ENCODE measurements at places on chromosomes 2 and 18.

DNA sequence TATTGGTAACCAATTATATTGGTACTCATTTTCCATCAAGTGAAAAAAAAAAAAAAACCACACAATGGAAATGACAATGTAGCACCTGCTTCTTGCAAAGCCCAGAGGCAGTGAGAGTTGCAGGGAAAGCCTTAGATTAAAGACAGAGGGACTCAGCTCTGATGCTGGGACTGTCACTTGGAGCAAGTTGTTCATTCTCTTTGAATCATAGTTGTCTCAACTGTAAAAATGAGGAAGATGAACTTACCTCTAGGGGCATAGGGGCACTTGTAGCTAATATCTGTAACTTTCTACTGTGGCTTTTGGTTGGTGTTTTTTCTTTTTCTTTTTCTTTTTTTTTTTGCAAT lies 81.4 kb upstream of the LPIN2 start:
- DNase-seq: no peak

- DNase-seq: no peak
Observed at GRCh38 chr2:24521975-24522639, 31.1 kb downstream of the NCOA1 start.

DNA sequence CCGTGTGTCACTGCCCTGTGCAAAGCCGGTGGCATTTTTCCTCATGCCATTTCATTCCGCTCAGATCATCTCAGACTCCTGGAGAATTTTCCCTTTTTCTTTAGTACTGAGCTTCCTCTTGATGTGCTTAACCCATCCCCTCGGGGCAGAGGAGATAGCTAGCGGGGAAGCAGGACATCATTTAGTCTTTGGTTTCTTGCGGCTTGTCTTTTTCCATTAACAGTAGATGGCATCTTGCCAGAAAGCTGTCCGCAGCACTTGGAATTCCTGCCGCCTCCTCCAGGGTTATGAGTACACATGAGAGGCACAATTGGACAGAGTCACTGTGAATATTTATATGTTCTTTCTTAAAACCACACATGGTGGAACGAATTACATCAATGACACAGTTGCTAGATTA lies 226.6 kb downstream of the ALPK2 start:
- DNase-seq: peak; percentile 49

DNA sequence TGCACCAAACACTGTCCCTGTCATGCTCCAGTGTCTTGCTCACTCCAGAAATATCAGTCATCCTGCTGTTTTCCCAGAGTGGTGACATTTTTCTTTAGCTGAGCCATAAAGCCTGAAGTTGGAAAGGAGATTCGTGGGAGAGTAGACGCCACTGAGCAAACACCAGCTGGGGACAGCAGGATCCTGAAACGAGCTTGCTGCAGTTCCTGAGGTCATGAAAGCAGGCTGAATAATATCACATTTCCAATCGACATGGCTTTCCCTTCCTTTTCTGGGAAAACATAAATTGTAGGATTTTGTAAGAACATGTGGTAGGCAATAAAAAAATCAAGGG lies 276.4 kb downstream of the CDCA7 start:
- DNase-seq: peak; percentile 12

GRCh38 chr2:36356990-36357846 lies 1.6 kb downstream of the CRIM1 start:
- no peak for DNase-seq

- DNase-seq: peak; percentile 2
Observed at GRCh38 chr18:46480226-46480625, 176.8 kb downstream of the LOXHD1 start.

DNA sequence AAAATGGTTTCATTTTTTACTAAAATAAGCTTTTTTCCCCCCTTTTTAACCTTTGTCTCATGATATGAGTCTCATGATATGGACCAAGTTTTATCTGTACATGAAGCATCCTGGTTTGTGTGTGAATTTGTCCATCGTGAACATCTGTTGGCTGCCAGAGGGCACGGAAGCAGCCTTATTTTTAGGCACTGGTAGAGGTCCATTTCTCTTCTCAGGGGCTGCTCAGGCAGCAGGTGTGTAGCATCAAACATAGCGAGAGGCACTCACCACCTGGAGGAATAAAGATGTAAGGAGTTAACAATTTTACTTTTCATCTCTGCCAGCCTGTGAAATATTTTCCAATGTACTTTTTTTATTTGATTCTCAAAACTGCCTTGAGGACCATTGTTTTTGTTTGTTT lies 134.5 kb downstream of the RHBDD1 start:
- no peak for DNase-seq

DNA sequence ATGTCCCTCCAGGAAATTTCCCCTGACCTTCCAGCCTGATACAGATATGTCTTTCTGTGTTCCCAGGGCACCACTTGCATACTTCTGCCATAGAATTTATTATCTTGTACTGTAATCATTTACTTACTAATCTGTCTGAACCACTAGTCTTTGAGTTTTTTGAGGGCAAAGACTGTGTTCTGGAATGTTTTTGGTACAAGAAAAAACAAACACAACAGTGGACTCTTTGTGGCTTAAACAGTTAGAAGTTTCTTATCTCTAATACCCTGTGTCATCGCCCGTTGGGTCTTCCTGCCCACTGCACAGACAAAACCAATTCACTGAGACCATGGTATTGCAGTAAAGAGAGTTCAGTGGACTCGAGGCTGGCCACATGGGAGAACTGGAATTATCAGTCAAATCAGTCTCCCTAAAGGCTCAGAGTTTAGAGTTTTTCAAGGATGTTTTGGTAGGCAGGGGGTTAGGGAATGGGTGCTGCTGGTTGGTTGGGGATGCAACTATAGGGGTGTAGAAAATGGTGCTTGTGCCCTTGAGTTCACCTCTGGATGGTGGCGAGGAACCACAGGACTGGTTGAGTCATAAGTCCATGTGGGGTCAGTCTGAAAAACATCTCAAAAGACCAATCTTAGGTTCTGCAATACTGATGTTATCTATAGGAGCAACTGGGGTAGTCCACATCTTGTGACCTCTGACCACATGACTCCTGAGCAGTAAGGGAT lies 20.3 kb downstream of the RALB start:
- DNase-seq: no peak

DNA sequence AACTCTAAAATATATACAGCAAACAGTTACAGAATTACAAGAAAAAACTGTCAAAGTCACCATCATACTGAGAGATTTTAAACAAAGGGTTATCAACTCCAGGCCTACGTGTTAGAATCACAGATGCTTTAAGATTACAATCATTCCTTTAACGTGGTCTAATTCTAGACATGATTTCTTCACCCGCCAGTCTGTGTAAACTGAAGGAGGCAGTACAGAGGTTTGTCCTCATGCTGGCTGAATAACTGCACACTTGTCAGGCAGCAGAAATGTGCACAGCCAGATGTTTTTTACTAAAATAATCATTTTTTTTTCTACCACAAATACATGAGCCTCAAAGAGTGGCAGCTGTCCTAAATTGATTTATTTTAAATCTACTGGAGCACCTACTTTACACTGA lies 15.5 kb upstream of the NEURL3 start:
- DNase-seq: no peak

- DNase-seq: peak; percentile 94
Observed at GRCh38 chr2:33529771-33530481, 53.5 kb downstream of the RASGRP3 start.

DNA sequence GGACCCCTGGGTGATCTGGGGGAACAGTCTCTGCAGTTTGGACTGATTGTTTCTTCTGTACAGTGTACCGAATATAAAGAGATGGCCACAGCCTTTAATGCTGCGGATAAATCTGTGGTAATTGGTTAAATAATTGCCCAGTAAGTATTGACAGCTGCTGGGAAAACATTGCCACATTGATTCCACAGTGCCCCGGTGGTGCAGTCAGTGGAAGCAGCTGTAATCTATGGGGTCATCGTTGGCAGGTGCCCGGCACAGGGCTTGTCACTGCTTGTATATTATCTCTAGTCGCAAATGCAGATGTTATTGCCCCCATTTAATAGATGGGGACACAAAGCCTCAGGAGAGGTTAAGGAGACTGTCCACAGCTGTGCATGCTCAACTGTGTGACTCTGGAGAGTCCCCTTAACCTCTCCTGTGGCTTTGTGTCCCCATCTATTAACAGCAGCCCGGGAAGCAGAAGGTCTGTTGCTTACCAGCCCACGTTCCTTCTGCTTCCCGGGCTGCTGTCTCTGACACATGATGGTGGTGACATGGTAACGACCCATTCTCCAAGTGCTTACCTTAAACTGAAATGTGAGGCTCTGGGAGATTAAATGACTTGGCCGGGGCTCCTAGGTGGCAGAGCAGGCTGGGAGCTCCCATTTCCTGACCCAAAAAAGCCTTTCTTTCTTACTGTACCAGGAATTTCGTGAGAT lies 76.9 kb downstream of the NCK2 start:
- DNase-seq: no peak

- DNase-seq: no peak
Observed at GRCh38 chr18:70366670-70367069, 77.8 kb downstream of the SOCS6 start.

DNA sequence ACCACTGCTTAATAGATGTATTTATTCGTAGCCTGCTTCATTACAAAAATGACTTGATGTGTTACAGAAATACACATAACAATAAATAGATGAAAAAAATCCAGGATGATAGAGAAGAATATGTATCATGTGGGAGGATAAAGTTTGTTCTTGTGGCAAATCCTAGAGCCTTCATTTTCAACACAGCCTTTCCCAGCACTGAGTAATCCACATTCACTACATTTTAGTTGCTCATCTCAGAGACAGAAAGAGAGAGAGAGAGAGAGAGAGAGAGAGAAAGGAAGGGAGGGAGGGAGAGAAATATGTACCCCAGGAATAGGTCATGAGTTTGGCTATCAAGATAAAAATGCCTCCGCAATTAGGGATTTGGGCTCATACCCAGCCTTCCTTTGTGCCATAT lies 144.3 kb downstream of the RBMS1 start:
- DNase-seq: no peak

DNA sequence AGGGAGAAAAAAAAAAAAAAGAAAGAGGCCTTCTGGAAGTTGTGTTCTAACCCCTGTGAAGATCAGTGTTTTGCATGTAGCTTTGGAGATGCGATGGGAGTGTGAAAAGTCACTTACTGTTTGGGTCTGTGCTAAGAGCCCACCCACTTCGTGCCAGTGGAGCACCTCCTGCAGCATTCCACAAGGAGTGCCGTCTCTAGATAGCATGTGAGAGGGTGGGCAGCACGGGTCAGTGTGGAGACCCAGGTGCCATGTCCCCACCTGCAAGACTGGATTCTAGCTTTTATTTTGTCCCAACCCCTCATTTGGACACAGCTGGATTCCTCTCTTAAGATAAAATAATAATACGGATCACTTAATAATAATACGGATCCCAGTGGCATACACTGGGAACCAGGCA lies 12.5 kb upstream of the TMEM185B start:
- no peak for DNase-seq

DNA sequence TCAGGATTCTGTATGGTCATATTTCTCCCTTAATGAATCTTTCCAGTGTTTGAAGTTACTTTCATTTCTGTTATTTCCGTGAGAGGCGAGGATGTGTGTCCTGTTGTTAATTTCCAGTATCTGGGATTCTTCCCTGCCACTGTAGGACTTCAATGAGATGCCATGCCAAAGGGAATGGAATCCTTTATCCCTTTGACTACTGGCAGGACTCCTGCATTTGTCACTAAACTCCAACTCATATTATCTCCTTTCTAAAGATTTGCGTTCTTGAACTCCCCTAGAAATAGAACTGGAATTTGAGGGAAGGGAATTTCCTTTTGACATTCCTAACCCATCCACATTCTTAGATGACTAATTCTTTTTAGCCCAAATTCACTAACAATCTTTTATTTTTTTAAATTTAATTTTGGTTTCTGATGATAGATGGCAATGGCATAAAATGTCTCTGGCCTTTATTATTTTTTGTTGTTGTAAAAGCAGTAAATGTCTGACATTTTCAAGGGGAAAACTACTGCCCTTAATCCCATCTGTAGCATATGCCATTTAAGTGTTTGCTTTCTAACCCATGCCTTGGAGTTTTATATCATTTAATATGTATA lies 87.8 kb upstream of the EML6 start:
- DNase-seq: no peak

DNA sequence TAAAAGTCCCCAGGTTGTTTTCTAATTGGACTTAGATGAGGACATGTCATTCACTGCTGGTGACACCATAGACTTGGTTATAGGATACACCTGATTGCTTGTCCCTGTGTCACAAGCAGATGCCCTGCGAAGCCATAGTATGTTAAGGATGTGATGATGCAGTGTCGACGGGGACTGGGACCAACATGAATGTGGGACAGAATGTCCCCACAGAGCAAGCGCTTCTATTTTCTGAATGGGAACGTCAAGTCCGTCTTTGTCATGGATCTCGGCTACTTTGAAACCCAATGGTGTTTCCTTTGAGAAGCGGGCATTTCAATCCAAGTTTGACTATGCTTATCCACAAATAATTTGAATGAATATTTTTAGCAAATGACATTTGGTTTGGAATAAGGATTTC lies 2.1 kb downstream of the GCG start:
- DNase-seq: no peak

DNA sequence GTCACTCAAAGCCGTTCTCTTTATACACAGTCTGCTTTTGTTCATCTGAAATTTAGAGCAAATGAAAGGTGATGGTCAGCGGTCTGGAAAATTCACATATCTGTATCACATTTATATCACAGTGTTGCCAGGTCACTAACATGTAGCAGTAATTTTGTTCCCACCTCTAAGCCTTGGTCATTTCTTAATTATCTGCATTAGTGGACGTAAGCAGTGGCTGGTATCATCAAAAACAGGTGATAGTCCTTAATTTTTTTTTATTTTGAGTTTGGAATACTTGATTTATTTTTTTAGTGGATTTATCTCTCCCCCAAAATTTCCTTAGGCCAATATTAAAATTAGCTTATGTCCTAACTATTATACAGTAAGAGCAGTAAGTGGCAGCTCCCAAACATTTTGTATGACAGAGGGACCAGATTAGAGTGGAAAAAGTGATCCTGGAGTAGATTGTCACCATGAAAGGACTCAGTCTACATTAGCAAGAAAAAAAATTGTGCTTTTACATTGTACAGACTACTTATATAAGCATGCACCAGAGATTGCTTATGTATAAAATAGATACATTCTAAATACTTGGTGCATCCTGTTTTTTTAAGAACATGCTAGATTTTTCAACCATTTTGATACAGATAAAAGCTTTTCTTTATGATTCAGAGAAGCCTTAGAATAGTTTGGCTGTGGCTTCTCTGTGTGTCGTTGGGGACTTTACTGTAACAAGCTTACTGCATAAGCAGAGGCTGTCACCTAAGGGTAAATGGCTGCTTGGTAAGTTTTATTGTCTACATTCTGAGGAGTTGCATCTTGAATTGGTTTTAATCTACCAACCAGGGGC lies 65.0 kb downstream of the MAPRE2 start:
- DNase-seq: no peak

GRCh38 chr2:96403481-96403880 lies 67.9 kb downstream of the NCAPH start:
- no peak for DNase-seq

DNA sequence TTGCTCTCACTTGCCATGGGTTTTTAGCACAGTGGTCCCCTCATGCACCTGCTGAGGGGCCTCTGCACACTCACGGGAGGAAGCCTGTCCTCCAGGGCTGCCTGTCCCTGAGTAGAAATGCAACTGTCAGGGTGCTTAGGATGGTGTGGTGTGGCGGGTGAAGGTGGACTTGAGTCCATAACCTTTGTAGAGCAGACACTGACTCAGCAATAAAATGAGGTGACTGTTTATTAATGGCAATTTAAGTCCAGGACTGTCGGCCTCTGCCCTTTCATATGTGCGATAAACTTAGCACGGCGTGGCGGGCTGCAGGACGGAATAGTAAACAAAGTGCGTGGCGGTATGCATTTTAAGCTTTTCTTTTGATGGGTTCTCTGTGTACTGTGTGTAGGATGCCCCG lies 188.2 kb downstream of the LDLRAD4 start:
- DNase-seq: no peak
